ENCODE measurements at places on chromosomes 4 and X.
A peak's percentile ranks its signal among the peaks of the same experiment; 100 is the strongest.

- DNase-seq: no peak
Observed at GRCh38 chr4:180455226-180455625, 1788.0 kb upstream of the TENM3 start.

DNA sequence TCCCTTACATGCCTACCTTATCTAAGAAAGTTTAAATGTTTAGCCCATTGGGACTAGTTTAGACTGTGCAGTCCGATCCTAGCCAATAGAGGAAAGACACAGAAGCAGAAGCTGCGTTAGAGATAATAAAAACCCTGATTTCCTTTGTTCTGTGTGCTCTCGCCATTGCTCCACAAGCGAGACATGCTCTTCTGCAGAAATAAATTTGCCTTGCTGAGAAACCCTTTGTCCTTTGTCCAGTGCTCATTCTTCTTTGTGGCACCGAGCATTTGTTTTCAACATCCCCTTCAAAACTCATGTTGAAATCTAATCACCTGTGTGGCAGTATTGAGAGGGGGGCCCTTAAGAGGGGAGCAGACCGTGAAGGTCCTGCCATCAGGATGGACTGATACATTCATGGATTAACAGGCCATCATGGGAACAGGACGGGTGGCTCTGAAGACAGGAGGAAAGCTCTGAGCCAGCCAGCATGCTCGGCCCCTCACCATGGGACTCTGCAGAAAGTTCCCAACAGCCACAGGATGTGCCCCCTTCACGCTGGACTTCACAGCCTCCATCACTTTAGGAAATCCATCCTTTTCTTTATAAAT, 94.5 kb downstream of the ABLIM2 start:
- DNase-seq: no peak

- DNase-seq: no peak
Observed at GRCh38 chrX:152917656-152918579, 20.1 kb downstream of the ZNF185 start.

GRCh38 chr4:146098397-146098796, 77.1 kb upstream of the LSM6 start:
- no peak for DNase-seq

GRCh38 chr4:136369073-136369472, 1163.2 kb downstream of the PCDH18 start:
- no peak for DNase-seq

DNA sequence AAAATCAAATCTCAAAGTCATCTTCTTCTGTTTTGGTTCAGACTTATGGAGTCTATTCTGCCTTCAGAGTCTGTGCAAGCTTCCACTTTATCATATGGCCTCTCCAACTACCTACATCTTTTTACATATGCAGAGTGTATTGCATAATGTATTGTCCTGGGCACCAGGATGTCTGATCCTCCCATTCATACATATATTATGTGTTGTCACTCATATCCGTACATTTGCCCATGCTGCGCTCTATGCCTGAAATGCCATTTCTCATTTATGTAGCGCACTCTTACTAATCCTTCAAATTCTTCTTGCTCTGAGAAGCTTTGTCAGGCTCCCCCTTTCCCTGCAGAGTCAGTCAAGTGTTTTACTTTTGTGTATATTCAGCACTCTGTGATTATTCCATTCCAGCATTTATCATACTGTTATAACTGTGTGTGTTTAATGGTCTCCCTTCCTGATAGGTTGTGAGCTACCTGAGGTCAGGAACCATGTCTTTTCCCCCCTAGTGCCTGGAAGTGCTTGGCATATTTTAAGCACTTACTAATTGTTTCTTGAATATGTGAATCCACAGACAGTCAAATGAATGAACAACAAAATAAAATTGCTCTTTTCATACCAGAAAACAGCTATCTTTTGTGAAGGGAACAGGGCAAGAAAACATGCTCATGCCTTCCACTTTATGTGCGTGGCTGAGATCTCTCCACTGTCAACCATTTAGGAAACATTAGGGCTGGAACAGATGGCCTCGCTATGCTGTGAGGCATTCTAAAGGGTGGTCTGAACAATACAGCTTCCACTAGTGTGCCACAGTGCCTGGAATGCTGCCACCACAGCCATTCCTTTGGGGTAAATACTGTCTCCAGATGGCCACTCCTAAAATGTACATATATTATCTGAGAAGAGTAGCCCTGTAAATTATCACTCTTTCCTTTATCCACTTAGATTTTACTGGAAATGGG, 81.8 kb downstream of the GLUD2 start:
- no peak for DNase-seq

DNA sequence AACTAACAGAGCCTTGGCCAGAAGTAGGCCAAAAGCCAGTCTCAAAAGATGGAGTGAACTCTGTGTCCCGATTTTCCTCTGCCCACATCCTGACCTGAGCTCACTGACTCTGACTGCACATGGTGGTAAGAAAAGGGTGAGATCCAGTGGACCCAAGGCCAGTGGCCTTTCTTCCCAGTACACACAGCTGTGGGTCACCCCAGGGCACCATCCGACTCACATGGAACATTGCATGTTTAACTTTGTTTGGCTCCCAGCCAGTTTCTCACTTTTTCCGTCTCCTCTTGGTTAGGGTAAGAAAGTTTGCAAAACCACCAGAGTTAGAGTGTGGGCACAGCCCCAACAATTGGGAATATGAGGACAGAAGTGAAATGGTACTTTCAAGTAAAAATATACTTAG, 69.8 kb downstream of the GAB1 start:
- no peak for DNase-seq

- DNase-seq: peak; percentile 4
Observed at GRCh38 chr4:107094332-107094731, 58.2 kb upstream of the DKK2 start.

GRCh38 chr4:87425711-87426110, 3.3 kb downstream of the NUDT9 start:
- DNase-seq: no peak

- no peak for DNase-seq
Observed at GRCh38 chr4:169151671-169152070, 119.1 kb downstream of the SH3RF1 start.

DNA sequence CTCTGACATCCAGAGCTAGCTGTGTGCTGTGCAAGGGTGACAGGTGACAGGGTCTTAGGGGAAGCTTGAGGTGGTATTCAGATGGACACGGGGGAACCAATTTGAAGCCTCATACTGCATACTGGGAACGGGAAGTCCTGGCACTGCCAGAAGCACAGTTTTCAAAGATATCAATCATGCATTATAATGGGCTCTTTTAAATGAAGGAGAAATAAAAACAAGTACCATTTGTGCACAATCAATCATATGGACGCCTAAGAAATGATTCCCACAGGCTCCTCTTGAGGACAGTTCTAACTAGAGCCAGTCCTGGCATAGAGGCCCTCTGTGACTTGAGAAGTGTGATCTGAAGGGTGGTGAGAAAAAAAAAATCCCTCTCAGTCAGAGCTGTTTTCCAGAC, 50.9 kb downstream of the TSC22D3 start:
- DNase-seq: no peak

GRCh38 chr4:159195361-159195769, 92.5 kb downstream of the RAPGEF2 start:
- no peak for DNase-seq

DNA sequence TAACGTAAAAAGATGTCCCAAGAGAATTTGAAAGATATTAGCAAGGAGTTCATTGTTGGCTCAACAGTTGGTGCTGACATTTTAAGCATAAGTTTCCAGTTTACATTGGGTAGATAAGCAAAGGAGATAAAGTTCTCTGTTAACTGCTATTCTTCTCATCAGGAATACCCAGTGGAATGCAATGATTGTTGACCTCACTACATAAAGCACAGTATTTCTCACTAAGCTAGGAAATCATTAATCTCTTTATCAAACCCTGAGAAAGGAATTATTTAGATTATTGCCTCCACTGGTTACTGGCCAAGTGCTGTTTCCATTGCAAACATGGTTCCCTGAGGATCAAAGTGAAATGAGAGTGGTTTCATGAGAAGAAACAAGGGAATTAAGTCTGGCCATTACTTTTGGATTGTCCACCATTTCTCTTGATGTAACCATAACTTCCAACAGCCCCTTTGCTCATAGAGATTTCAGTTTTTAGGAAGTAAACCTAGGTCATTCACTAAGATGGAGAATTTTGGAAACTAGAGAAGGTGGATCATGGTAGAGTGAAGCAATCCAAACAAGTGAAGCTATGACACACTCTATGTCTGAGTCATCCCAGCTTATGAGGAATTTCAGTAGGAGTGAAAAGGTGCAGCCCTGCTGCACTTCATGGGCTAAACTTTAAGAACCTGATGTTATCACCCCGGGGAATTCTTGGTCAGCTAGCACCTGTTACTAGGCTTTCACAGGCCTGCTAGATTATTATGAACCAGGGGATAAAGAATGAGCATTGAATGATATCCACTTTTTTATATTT, 163.4 kb downstream of the AREG start:
- DNase-seq: no peak

DNA sequence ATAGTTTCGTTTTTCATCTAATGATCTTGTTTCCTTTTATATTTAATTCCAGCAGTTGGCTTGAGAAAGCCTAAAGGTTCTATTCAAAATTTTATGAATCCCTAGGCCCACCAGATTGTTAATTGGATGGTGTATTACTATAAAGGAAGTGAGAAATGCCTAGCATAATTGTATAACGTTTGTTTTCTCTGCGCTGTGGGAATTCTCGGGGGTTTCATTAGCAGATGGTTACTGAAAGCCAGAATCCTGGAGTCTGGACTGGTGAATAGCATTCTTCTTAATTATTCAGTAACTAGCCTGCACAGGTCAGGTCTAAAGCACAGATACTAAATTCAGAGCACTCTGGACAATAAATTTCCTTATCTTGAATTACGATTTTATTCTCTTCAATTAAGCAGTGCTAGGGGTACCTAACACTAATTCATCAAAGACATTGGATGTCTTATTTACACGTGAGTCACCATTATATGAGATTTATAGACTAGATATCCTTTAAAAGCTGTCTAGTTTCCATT, 459.4 kb downstream of the DTHD1 start:
- no peak for DNase-seq

- DNase-seq: no peak
Observed at GRCh38 chrX:74505437-74505836, 84.1 kb downstream of the SLC16A2 start.

GRCh38 chrX:133335027-133335426, 80.3 kb downstream of the GPC4 start:
- DNase-seq: peak; percentile 0

- peak; percentile 9 for DNase-seq
Observed at GRCh38 chrX:139930916-139931645, 1.8 kb downstream of the ATP11C start.

DNA sequence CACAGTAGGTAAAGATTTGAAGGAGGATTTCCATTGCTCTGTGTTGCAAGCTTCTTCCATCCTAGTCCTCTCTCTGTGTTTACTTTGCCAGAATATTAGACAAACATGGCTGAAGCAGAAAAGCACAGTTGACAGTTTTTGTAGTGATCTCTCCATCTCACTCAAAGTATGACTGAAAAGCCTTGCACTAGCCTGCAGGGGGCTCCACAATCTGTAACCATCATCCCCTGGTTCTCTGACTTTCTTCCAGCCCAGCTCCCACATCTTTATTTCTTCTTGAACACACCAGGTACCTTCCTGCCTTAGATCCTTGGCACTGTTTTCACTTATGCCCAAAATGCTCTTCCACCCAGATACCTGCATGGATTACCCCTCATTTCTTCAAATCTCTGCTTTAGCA, 34.1 kb upstream of the HHIP start:
- DNase-seq: no peak

GRCh38 chr4:15651676-15652075, 3.5 kb downstream of the FBXL5 start:
- peak; percentile 19 for DNase-seq

DNA sequence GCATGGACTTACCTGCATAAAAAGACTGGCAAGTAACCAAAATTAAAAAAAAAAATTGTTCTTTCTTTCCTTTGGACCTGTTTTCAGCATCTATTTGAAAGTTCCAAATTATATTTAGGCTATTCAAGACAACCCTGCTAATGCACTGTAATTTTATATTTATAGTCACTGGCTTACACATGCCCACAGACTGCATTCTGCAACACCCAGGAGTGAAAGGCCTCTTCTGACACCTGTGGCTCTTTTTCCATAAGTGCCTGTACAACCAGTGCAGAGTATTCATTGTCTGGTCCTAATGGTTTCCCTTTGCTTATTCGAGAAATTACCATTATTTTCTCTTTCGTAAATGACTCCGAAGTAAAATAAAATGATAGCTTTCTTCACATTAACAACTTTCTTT, 143.3 kb downstream of the RNF150 start:
- DNase-seq: no peak

DNA sequence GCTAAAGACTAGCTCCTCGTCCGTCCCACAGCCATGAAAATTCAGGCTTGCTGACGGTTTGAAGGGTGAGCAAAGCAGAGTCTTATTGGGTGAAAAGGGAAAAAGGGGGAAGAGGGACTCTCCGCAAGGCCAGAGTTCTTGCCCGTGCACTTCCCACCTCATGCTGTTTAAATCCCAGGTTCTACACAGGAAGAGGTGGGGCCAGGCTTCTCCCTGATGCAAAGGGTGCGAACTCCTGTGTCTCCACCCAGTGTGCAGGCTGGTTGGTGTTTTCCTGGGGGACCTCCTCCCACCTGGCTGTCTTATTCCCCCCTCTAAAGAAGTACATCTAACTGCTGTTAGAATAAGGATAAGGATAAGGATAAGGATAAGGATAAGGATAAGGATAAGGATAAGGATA, 18.0 kb upstream of the LANCL3 start:
- no peak for DNase-seq

- no peak for DNase-seq
Observed at GRCh38 chr4:26048378-26048882, 134.4 kb downstream of the SMIM20 start.

- DNase-seq: no peak
Observed at GRCh38 chr4:79175716-79176115, 150.1 kb downstream of the NAA11 start.

- no peak for DNase-seq
Observed at GRCh38 chrX:40085102-40085551, 12.6 kb downstream of the BCOR start.

DNA sequence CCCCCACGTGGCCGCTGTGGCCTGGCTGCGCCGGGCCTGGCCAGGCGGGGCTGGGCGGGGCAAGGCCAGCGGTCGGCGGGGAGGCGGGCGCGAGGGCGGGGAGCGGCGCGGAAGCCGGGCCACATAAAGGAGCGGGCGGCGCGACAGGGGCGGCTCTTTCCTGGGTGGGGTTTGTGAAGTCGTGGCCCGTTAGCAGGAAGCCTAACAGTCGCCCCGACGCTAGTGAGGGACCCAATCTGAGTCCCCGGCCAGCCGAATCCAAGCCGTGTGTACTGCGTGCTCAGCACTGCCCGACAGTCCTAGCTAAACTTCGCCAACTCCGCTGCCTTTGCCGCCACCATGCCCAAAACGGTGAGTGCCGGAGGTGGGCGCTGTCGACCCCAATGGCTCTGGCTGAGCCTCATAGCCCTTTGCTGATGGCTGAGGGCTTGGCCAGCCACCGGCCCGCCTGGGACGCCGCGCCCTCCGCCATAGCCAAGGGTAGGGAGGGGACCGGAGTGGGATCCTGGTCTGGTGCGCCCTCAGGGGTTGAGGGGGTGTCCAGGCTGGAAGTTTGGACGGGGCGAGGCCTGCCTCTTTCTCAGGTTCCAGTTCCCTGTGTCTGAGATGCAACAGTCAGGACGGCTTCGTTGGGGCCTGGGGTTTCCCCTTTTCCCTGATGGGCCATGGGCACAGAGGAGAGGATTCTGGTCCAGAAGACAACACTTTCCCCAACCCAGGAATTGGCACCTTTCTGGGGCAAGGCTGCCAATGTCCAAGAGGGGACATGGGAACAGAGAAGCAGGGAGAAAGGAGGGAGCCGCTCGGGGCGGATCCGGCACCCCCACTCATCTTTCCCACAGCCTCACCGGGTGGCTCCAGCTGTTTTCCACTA, at the start of gene MSN:
MSN (plus strand) TSS at position 152 of the 874 bp plus-strand sequence; CDS start at position 340, 188 bp downstream.
- DNase-seq: peak; percentile 80

Measured in CD4-positive, alpha-beta T cell treated with Interleukin-12 subunit alpha and Interleukin-12 subunit beta, for 1 hour (primary cell).